ENCODE measurements at places on chromosomes 5 and 9.

DNA sequence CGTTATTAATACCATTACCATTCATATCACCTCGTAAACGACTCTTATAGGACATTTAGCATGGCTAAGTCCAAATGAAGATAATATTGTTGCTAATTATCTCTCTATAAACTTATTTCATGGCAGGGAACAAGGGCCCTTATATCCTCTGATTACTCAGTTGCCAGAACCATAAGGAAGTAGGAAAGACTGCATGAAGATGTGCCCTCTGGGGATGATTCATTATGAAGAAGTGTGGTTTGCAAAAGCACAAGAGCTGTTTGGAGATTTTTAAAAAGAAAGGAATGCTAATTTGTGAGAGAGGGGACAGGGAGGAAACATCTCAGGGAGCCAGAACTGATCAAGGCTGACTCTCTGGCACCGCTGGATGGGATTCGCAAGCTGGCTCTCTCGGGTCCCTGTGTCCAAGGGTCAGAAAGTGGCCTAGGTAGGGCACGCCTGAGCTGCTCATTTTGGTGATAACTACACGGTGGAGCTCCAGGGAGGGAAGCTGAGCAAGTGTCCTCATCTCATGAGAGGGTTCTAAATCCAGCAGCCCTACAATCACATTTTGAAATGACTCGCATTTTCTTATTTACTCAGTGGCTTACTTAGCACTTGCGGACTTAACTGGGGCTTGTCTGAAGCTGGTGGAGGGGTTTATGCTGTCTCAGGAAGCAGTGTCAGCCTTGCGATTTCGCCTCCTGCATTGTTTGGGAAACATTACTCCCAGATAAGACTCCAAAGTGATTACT, 136.8 kb downstream of the C5orf15 start:
- no peak for DNase-seq
- no peaks in the 10 kb centered on the region for H3K4me1 ChIP-seq
- H3K27ac ChIP-seq, result no peak overlapping the region
- no peaks in the 10 kb centered on the region for H3K36me3 ChIP-seq
- H3K27me3 ChIP-seq, result no peaks in the 10 kb centered on the region

GRCh38 chr5:132109494-132110053, 36.0 kb downstream of the CSF2 start:
- no peaks in the 10 kb centered on the region for H3K36me3 ChIP-seq
- H3K4me1 ChIP-seq, result no peaks in the 10 kb centered on the region
- no peaks in the 10 kb centered on the region for H3K27me3 ChIP-seq
- no peak overlapping the region for H3K27ac ChIP-seq
- H3K4me3 ChIP-seq, result no peak overlapping the region

GRCh38 chr9:92048924-92049625, 66.1 kb downstream of the SPTLC1 start:
- H3K27me3 ChIP-seq, result no peaks in the 10 kb centered on the region
- no peak for DNase-seq
- peaks cover 7% of the 10 kb centered on the region for H3K36me3 ChIP-seq
- H3K4me3 ChIP-seq, result no peak overlapping the region

DNA sequence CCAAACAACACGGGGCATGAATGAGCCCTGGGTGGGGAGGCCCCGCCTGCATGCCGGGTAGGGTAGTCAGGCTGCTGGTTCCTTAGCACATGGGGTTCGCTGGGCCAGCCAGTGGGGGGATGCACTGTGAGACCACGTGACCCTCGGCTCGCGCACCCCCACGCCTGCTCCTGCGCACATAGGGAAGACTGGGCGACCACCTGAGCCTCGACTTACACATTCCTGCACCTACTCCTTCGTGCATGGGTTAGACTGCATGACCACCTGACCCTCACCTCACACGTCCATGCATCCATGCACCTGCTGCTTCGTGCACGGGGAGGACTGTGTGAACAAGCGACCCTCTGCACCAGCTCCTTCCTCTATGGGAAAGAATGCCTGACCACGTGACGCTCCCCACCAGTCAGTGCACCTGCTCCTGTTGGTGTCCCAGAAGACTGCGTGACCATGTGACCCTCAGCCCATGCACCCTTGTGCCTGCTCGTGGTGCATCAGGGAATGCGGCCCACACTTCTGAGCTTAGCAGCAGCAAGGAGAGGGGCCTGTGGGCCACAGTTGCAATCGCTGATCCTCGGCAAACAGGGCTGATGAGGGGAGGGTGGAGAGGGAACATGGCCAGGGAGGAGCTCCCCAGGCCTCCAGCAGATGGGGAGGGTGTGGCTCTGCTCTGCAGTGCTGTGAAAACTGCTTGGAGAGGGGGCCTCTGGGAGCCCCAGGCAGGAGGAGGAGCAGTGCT, 18.1 kb downstream of the LPCAT1 start:
- DNase-seq, result no peak
- no peaks in the 10 kb centered on the region for H3K4me1 ChIP-seq
- H3K27ac ChIP-seq, result no peak overlapping the region
- no peaks in the 10 kb centered on the region for H3K27me3 ChIP-seq
- H3K36me3 ChIP-seq, result peaks cover 17% of the 10 kb centered on the region

- no peak for DNase-seq
- H3K27me3 ChIP-seq, result no peaks in the 10 kb centered on the region
- no peak overlapping the region for H3K4me3 ChIP-seq
Measured at GRCh38 chr5:11483630-11484029, 420.6 kb downstream of the CTNND2 start.

GRCh38 chr5:168014433-168015123, 276.9 kb upstream of the WWC1 start:
- H3K27ac ChIP-seq, result no peak overlapping the region
- DNase-seq, result no peak
- no peaks in the 10 kb centered on the region for H3K4me1 ChIP-seq
- H3K4me3 ChIP-seq, result no peak overlapping the region
- H3K27me3 ChIP-seq, result no peaks in the 10 kb centered on the region

DNA sequence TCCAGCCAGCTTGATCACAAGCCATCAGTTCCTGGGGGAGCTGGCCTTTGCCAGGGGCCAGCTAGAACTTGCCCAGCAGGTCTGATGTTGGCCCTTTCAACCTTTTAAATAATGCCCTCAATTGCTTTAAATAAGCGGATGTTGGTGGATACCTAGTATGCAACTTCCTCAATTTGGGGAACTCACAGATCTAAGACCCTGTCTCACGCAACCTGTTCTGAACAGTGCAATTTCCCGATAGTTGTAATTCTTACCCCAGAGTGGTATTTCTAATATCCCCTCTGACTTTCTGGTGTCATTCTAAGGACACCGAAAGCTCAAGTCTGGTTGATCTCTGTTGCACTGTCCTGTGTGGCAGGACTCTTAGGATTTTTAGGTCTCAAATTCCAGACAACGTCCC, 23.1 kb downstream of the GALNT12 start:
- H3K36me3 ChIP-seq, result no peaks in the 10 kb centered on the region
- no peak overlapping the region for H3K4me3 ChIP-seq
- H3K4me1 ChIP-seq, result no peaks in the 10 kb centered on the region
- H3K27ac ChIP-seq, result no peak overlapping the region

DNA sequence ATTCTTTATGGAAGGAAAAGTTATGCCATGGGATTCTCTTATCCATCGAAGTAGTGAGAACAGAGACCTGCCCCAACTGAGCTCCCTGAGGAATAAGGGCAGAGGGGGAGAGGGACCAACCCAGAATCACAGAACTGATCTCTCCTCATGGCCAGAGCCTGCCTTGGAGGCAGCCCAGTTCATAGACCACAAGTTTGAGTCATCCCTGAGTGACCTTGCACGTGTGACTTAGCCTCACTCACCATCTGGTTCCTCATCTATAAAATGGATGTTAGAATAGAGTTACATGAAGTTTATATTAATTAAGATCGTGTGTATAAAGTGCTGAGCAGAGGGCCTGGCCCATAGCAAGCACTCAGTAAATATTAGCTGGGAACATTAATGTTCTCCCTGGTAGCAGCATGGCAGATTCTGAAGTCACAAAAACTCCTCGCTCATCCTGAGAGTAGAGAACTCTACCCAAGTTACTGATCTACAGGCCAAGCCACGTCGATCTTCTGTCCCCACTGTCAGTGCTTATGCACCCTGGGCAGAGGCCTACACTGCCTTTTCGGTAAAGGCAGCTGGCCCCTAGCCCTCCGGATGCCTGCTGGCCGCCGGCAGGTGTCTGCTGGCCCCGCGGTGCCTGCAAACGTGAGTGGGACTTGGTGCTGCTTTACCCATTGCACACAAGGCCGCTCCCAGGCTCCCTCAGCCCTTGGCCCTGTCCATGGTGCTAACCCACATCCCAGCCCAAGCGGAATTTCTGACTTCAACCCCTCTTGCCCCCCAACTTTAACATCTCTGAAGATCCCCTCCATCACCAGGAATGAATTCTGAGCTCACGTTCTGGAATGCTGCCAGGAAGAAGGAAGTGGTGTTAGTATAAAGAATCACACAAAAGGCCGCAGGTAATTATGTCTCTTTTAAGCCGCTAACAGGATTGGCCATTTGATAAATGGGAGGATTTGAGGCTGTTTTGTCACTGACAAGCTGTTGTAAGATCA, 61.1 kb upstream of the ARAP3 start:
- peaks cover 4% of the 10 kb centered on the region for H3K4me1 ChIP-seq
- no peak for DNase-seq
- H3K27me3 ChIP-seq, result no peaks in the 10 kb centered on the region
- no peak overlapping the region for H3K4me3 ChIP-seq
- no peak overlapping the region for H3K27ac ChIP-seq

- H3K27me3 ChIP-seq, result no peaks in the 10 kb centered on the region
- DNase-seq, result no peak
- H3K4me1 ChIP-seq, result no peaks in the 10 kb centered on the region
Measured at GRCh38 chr9:69899491-69899890, 78.9 kb downstream of the CFAP95 start.

Measured in tibial nerve (tissue), 4 donors.